Activated CD4-positive, CD25-positive, alpha-beta regulatory T cell treated with anti-CD3 and anti-CD28 coated beads, Interleukin-2, amount 50 U/mL, for 16 hours (primary cell): ENCODE measurements at places on chromosomes 12 and 14.

- no peak for DNase-seq
Measured at GRCh38 chr12:130970908-130971233, 17.2 kb downstream of the ADGRD1 start.

DNA sequence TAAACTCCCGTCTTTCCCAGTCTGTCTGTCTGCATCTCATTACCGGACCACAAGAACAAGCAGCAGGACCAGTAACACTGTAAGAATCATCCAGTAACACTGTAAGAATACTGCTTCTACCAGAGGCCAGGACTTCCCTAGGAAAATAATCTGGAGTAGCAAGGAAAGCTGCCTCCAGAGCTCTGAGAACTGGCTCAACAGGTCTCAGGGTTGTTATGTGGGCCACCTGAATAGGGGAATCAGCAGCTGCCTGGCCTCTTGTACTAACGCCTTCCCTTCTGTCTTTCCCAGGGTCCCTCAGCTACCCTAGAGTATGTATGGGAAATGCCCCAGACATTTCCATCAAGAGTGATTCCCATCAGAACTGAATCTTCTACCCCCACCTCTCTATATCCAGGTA, 954 bp upstream of the SLC39A2 start:
- DNase-seq, result no peak

GRCh38 chr12:106113446-106113823, 25.3 kb downstream of the NUAK1 start:
- no peak for DNase-seq

- DNase-seq, result no peak
Measured at GRCh38 chr12:80627782-80628181, 79.7 kb upstream of the MYF6 start.

DNA sequence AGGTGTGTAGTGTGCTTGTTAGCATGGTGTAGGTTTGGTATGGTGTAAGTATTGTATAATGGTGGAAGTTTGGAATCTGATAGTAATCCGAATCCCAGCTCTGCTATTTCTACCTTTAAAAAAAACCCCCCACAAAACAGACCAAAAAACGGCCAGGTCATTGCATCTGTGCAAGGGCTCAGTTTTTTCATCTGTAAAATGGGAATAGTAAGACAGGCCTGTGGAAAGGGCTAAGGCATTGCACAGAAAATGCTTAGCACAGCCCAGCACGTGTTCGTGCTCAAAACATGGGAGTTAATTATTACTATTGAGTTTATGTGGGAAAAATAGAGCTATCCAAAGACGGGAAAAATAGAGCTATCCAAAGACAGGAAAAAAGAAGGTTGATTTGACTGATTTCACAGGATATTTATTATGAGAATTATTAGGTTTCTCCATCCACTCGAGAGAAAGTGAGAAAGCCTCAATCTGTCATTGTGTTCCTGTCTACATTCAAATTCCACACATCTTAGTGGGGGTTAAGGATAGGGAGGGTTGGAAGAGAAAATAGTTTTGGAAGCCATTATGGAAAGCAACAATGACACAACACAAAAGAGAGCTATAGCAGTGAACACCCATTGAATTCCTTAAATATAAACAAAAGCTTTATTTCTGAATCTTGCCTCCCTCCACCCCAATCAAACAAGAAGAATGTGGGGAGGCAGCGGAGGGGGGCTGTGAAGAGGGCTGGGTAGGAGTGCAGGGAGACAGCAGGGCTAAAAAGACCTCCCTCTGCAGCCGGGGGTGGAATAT, 126.8 kb upstream of the MAX start:
- DNase-seq, result no peak

- DNase-seq, result peak; percentile 63
Measured at GRCh38 chr14:93977790-93978581, 1.6 kb upstream of the ASB2 start.

- no peak for DNase-seq
Measured at GRCh38 chr12:25074954-25075353, 120.0 kb downstream of the DNAI7 start.

DNA sequence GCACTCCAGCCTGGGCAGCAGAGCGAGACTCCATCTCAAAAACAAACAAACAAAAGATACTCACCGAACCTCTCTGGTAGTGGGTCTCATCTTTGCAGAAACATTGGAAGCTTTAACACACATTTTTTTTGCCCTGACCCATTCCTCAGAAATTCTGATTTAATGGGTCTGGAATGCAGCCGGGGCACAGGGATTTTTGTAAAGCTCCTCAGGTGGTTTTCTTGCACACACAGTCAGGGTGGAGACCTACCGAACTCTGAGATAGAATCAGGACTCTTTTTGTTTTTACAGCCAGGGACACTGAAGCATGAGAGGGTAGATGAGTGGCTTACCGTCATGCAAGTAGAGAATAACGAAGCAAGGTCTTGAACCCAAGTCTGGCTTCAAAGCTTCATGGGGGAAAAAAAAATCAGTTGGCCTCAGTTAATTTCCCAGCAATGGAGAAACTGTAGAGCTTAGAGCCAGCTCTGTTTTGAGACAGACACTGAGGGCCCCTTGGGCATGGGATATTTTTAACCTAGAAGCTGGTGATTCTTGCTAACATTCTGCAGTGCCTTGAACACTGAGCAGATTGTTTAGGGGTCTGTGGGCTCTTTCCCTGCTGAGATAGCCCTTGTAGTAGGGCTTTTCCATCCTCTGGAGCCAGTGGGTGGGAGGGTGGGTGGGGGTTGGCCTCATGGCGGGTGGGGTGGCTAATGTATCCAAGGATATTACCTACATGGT, 4.8 kb downstream of the RNU4-2 start:
- DNase-seq, result no peak

DNA sequence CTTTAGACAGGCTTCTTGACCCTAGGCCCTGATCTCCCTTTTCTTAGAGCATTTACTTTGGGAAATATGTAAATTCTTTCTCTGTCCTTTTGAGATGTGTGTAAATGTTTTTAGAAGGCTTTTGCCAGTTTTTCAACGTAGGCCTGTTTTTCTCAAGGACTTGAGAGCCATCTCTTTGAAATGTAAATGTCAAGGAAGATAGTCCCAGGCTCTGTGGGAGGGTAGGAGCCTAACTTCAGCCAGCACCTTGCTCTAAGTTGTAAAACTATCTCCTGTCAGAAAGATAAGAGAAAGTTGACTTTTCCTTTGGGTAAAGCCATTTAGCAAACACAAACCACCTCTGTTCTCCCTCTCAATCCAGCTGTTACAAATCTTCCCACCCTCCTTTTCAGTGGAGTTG, 219.8 kb downstream of the RPS29 start:
- DNase-seq, result no peak

DNA sequence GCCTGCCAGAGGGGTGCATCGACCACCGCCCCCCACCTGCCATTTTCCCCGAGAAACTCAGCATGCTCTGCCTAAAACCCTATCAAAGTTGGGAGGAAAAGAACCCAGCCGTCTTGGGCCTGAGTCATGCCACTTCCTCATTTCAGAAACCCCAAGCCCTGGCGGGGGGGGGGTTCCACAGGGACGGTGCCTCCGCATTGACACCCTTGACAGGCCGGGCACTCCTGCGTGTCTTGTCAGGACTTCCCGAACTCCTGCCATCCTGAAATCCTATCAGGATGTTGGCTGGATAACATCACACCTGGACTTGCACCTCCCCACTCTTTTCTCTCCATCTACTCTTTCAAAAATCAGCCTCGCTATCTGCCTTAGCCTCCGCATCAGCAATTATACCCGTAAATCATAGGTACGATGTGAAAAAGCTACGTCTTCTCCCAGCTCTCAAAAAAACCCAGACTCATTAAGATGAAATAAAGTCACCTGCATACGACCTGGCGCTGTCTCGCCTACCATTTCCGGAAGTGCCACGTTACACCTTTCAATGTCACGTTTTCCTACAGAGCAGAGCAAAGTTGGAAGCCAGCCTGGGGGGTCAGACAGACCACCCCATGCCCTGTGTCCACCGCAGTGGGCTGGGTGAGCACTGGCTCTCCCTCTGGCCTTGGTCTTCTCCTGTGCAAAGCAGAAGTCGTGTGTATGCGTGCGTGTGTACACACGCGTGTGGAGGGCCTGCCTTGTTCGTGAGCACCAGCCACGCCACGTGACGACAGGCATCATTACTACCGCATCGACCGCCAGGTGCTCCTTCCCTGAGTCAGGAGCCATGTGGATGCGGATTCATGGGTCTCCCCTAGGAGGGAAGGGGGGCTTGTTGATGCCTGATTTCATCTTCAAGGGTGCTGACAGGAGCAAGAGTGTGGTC, 96.7 kb downstream of the RFLNA start:
- no peak for DNase-seq

GRCh38 chr12:1598757-1599156, 4.4 kb upstream of the FBXL14 start:
- DNase-seq, result no peak

- DNase-seq, result peak; percentile 20
Measured at GRCh38 chr12:101939856-101940265, 62.5 kb downstream of the DRAM1 start.

GRCh38 chr12:49138999-49139398, 7.8 kb upstream of the TUBA1B start:
- no peak for DNase-seq

DNA sequence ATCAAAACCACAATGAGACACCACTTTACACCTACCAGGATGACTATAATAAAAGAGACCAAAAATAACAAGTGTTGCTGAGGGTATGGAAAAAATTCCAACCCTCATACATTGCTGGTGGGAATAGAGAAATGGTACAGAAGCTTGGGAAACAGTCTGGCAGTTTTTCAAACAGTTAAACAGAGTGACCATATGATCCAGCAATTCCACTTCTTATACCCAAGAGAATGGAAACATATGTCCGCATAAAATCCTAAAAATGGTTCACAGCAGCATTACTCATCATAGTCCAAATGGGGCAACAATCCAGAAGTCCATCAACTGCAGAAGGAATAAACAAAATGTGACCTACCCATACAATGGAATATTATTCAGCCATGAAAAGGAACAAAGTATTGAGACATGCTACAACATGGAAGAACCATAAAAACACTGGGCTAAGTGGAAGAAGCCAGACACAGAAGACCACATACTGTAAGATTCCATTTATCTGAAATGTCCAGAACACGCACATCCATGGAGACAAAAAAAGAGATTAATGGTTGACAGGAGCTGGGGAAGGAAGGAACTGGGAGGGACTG, 44.5 kb downstream of the CHGA start:
- DNase-seq, result no peak

- DNase-seq, result no peak
Measured at GRCh38 chr12:10747730-10748129, 24.6 kb upstream of the YBX3 start.

- no peak for DNase-seq
Measured at GRCh38 chr14:29144621-29145020, 378.0 kb downstream of the FOXG1 start.

DNA sequence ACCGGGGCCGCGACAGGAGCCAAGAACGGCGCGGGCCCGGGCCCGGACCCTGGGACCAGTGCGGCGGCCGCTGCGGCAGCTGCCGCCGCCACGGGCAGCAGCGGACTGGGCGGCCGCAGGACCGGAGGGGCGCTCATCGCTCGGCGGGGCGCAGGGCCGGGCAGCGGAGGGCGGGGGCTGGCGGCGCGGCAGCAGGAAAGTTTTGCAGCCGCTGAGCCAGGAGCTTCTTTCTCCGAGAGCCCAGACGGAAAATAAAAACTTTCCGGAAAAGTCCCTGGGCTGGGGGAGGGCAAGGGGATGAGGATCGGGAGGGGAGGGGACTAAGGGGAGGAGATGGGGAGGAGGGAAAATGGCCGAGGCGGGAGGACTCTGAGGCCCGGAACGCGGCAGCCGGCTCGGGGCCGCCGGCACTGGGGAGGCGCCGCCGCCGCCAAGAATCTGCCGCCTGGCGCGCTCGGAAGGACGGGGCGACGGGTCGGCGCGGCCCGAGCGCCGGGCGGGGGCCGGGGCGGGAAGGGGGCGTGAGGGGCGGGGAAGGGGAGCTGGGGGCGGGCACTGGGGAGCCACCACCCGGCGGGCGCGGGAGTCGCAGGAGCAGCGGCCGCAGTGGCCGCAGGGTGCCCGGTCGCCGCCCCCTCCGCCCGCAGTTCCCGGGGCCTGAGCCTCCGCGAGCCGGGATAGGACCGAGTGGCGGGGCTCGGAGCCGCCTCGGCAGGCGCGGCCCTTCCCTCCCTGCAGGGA, at the start of gene PRKD1:
TSS of gene PRKD1 (minus strand) at position 472 of the 741 bp plus-strand sequence.
- no peak for DNase-seq

DNA sequence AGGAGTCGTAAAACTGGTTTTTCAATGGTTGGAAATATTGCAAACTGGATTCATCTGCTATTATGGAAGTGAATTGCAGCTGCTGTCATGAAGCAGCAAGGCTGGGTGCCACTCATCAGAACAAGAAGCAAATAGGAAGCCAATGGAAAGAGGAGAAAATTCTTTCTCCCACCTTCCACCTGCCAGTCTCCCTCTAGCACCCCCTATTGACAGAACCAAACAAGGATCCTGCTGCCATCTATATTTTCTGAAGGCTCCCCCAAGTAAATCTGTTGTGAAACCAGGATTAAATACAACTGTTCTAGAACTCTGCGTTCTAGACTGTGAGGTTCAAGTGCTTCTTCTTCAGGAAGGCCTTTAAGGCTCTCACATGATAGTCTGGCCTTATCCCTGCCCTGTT, 286.6 kb downstream of the AACS start:
- no peak for DNase-seq

DNA sequence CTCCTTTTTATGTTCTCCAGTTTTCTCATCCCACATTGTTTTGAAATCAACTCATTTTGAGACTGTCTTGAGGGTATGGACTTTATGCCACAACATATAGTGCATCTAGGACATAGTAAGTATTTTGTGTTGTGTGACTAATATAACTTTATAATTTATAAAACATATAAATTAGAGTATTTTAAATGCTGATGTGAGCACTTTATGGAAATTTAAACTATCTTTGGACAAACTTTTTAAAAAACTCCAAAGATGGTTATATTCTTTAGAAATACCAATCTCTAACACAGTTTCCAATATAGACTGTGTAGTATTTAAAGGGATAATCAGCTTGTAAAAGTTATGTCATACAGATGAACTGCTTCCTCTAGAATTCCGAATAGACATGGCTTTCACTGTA, 87.4 kb downstream of the LRIG3 start:
- no peak for DNase-seq

- DNase-seq, result no peak
Measured at GRCh38 chr12:104863296-104863948, 94.7 kb downstream of the SLC41A2 start.

GRCh38 chr12:57522887-57523705, 472 bp downstream of the MBD6 start:
- no peak for DNase-seq

DNA sequence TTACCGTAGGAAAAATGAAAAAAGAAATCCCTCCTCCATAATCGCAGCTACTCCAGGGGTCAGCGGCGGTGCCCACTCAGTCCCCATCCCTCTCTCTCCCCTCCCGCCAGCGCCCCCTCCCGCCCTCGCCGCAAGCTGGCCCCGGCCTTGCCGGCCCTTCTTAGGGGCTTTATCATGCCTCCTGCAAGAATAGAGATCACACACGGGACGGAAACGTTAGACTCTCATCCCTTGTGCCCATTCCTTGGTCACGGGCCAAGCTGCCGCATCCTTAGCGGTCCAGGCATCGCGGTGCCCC, 692 bp upstream of the COX14 start:
- no peak for DNase-seq

- DNase-seq, result no peak
Measured at GRCh38 chr14:76782885-76783566, 21.8 kb downstream of the VASH1 start.

GRCh38 chr12:57603815-57604453, 690 bp upstream of the DTX3 start:
- DNase-seq, result no peak

- DNase-seq, result no peak
Measured at GRCh38 chr14:104433401-104434213, 146.0 kb upstream of the C14orf180 start.

- no peak for DNase-seq
Measured at GRCh38 chr12:97300891-97301290, 161.7 kb upstream of the RMST start.
